ENCODE measurements at places on chromosomes 12 and 14. TPM values are rescaled to one million over a fixed set of nuclear protein-coding genes. Genes with fewer than 3 reads are reported as not detected.

NYNRIN gene
- total RNA-seq: 0.31 TPM

- no peak overlapping the region for H3K27ac ChIP-seq
- H3K36me3 ChIP-seq: no peaks in the 10 kb centered on the region
- no peak for DNase-seq
- H3K27me3 ChIP-seq: no peaks in the 10 kb centered on the region
These were observed 35.1 kb downstream of the WASHC3 start for GRCh38 chr12:102026728-102027127.

CIROP gene
- total RNA-seq: not detected

DNA sequence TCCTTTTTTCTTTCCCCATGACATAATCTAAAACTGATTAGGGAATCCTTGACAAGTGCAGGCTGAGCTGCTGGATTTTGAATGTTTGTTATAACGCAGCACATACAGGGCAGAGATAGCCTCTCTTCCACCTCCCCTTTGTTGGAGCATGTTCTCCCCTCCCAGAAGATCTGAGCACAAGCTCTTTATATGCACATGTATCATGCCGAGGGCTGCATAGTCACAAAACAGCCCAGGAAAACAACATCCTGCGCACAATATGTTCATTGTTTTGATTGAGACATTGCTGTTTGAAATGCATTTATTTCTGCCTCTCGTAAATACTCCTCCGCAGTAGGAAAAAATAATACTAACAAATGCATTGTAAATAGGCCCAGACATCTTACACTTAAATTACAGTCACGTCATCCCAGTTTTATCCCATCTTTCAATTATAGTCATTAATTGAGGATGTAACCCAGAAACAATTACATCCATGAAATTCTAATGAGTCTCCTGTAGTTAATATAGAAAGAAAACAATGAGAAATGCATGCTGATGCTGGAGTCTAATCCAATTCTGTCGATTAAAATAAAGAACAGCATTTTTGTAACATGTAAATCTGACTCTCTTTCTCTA is 401.8 kb downstream of the BTG1 start:
- no peaks in the 10 kb centered on the region for H3K36me3 ChIP-seq
- no peak for DNase-seq
- H3K27ac ChIP-seq: no peak overlapping the region
- no peaks in the 10 kb centered on the region for H3K4me1 ChIP-seq
- no peak overlapping the region for H3K4me3 ChIP-seq

- no peaks in the 10 kb centered on the region for H3K36me3 ChIP-seq
- no peaks in the 10 kb centered on the region for H3K27me3 ChIP-seq
- H3K27ac ChIP-seq: no peak overlapping the region
- DNase-seq: no peak
- H3K4me3 ChIP-seq: no peak overlapping the region
These were observed 8.8 kb upstream of the CHGA start for GRCh38 chr14:92914087-92914656.

DNA sequence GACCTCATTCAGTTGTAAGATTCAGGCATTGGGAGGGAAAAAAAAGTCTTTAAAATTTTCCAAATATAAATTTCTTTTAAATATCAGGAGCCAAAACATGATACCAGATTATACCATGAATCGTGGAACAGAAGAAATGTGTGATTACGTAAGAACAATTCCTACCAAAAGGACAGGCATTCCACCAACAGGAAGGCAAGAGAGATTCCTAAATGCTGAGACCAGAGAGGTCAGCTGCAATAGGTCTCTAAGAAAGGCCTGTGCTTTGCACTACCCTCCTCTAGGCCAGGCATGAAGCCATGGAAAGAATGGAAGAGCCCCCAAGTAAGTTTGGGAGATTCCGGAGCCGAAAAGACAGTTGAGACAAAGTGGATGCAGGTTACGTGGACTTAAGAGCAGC is 83.7 kb downstream of the PTGER2 start:
- H3K36me3 ChIP-seq: no peaks in the 10 kb centered on the region
- no peaks in the 10 kb centered on the region for H3K27me3 ChIP-seq
- DNase-seq: no peak
- H3K4me3 ChIP-seq: no peak overlapping the region
- no peaks in the 10 kb centered on the region for H3K4me1 ChIP-seq

GRCh38 chr12:34598352-34598827 is 576.1 kb downstream of the ALG10 start:
- H3K27ac ChIP-seq: no peak overlapping the region
- H3K36me3 ChIP-seq: no peaks in the 10 kb centered on the region
- H3K4me1 ChIP-seq: peaks cover 8% of the 10 kb centered on the region
- no peak overlapping the region for H3K4me3 ChIP-seq
- DNase-seq: no peak
- H3K27me3 ChIP-seq: peaks cover 9% of the 10 kb centered on the region

RBM23 gene
- total RNA-seq: 47.2 TPM

DNA sequence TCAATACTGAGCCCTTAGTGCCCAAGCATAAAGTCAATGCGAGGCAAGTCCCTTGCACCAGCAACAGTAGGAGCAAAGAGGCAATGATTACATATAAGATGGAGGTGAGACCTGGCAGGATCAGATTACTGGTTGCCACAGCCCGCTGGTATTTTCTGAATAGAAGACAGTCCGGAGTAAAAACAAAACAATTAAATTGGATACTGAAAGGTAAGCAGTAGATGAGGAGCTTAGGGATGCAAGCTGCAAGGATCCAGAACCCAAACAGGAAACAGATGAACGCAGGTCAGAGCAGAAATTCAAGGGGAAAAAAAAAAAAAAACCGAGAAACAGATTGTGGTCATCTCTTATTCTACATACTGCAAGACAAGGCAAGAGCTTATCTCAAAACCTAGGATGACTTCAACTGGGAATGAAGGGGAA is 119.6 kb downstream of the MED13L start:
- H3K27ac ChIP-seq: peak overlapping the region; percentile 17

- no peaks in the 10 kb centered on the region for H3K4me1 ChIP-seq
- no peaks in the 10 kb centered on the region for H3K27me3 ChIP-seq
- H3K4me3 ChIP-seq: no peak overlapping the region
- H3K36me3 ChIP-seq: no peaks in the 10 kb centered on the region
- H3K27ac ChIP-seq: no peak overlapping the region
These were observed 28.2 kb upstream of the TMEM233 start for GRCh38 chr12:119565404-119565803.

DNA sequence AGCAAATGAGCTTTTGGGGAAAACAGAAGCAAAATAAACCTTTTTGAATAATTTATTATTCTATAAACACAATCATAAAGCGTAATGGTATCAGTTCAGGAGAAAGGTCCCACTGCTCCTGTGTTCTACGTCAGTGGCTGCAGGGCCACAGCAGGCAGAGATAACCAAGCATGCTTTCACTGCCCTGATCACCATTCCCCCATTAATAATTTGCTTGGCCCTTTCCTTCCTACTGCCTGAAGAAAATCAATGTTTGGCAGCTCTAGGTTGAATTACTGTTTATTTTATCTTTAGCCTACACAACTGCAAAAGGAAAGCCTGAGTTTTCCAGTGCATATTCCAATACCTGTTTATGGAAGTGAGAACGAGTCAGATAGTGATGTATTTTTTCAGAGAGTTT is 369.9 kb downstream of the DIO2 start:
- no peak overlapping the region for H3K4me3 ChIP-seq
- no peaks in the 10 kb centered on the region for H3K27me3 ChIP-seq
- H3K4me1 ChIP-seq: no peaks in the 10 kb centered on the region
- H3K27ac ChIP-seq: no peak overlapping the region

PRICKLE1 gene
- 20.1 TPM for total RNA-seq

DNA sequence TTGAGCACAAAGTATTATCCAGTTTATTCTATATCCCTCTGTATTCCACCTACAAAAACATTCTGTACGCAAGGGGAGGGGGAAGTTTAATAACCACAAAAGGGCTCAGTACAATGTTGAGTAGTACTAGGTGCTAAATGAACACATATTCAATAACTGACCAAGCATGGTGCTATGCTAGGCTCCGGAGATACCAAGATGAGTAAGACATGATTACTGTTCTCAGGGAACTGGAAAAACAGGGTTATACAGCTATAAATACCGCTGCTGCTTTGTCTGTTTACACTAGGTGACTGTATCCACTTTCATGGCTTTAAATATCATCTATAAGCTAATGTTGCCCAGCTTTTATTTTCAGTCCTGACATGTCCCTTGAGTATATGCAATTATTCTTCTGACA is 135.8 kb downstream of the INSM2 start:
- no peaks in the 10 kb centered on the region for H3K4me1 ChIP-seq
- no peak overlapping the region for H3K4me3 ChIP-seq
- H3K36me3 ChIP-seq: no peaks in the 10 kb centered on the region
- DNase-seq: peak; percentile 12

DNA sequence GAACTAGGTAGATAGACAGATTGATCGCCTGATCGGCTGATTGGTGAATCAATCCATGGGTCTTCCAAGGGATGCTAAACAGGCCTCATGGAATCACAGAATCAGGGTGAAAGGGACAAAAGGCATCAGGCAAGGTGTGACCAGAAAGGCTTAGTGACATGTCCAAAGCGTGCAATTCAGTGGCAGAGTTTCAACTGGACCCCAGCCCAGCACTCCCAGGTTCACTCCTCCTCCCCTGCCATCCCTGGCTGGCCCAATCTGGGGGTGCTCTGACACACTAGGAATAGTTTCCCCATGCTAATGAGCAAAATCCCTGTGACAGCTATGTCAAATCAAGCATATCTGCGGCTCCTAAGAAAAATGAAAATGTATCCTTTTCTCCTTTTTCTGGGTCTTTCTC is 50.4 kb downstream of the NINJ2 start:
- H3K4me3 ChIP-seq: no peak overlapping the region
- no peaks in the 10 kb centered on the region for H3K27me3 ChIP-seq
- H3K27ac ChIP-seq: peak overlapping the region; percentile 48
- no peaks in the 10 kb centered on the region for H3K36me3 ChIP-seq
- peaks cover 11% of the 10 kb centered on the region for H3K4me1 ChIP-seq

Data from Panc1 (cell line).